ENCODE measurements at places on chromosomes 1 and 21.

DNA sequence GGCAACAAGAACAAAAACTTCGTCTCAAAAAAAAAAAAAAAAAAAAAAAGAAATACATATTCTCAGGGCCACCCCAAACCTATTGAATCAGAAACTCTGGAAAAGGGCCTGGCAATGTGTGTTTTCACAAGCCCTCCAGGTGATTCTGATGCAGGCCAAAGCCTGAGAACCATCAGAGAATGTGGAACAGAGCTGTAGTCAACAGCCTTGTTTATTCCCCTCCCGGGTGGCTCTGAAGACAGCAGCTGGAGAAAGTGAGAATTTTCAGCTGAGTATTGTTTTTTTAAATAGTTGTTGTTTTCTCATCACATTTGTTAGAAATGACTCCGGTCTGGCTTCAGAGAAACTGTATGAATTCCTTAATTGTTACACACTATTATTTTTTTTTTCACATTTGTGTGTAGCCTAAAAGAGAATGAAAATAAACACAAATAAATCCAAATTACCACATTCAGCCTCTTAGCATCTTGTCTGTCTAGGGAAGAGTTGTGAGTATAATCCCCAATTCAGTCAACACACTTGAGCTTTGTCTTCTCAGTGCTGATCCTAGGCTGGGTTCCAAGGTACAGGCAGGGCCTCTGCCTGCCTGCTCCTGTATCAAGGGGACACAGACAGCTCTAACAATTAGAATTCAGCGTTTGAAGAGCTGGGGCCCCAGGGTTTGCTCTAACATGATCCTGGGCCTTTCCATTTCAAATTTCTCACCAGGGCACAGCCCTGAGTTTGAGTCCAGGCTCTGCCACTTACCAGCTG, 6.6 kb upstream of the AZIN2 start:
- DNase-seq, result no peak

GRCh38 chr1:109474697-109475096, 8.4 kb downstream of the SYPL2 start:
- no peak for DNase-seq

DNA sequence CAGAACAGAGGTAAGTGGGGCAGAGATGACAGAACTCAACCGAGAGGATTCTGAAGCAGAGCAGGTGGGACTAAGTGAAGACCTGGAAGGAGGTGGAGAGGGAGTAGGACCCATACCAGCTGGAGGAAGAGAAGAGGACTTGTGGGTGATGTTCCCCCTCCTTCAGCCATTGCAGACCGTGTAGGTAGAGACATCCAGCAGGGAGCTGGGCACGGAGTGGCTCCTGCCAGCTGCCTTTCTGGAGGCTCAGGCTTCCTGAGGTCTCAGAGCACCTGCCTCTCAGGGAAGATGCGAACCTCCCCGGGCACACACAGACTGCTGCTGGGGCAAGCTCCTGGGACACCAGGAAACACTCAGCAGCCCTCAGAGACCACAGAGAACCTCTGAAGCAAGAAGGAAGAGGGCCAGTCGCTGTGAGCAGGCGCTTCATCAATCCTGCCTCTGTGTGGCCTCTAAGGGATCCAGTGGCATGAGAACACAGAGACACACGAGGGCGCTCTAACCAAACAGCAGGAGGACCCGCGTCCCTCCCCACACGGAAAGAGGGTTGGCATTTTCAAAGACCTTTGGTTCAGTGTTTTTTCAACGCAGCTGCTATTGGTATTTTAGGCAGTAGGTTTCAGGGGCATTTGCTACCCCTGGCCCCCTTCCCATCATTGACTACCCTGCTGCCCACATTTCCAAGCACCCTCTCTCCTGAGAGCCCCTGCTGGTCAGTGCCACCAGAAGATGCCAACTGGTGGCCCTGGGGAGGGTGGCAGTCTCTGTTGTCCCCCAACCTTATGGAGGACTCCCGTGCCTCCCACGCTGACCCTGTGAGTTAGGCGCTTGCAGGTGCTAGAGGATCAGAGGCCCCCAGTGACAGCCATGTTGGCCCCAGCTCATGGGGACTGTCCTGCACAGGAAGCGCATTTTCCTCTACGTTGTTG, 89.6 kb upstream of the EDN2 start:
- DNase-seq, result peak; percentile 88

DNA sequence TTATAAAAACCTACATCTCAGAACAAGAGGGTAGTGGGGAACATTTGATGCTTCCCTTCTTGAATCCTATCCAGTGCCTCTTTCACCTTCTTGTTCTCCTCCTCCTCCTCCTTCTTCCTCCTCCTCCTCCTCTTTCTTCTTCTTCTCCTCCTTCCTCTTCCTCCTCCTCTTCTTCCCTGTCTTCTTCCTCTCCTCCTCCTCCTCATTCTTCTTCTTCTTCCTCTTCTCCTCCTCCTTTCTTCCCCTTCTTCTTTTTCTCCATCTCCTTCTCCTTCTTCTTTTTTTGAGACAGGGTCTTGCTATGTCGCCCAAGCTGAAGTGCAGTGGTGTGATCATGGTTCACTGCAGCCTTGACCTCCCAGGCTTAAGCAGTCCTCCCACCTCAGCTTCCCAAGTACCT, 31.9 kb downstream of the SLC35F3 start:
- DNase-seq, result no peak

DNA sequence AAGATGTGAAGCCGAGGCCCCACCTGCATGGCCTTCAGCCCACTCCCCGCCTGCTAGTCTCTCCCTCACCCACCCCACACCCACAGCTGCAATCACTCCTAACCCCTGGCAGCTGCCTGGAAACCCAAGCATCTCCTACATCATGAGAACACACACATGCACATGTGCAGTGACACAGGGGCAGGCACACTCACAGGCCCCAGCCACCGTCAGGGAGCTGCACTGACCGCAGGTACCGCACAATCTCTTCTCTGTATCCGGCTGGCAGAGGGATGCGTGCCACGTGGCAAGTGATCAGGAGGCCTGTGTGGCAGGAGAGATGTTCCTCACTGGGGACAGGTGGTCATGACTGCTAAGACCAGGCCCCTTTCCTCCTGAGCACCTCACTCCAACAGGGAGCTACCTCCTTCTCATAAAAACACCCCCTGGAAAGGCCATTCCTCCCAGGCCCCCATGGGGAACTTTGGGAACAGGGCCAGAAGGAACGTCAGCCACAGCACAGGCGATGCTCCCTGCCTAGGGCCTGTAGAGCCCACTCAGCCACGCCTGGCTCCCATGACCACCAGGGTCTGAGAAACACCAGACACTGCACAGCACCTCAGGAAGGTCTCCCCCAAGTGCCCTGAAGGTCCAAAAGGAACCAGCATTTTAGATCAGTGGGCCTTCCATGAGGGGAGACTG, 6.0 kb downstream of the LSS start:
- DNase-seq, result no peak
